Stimulated activated CD4-positive, alpha-beta T cell treated with anti-CD3 and anti-CD28 coated beads, TNF-alpha, amount 100 ng/mL, for 24 hours (primary cell): ENCODE measurements at places on chromosomes 16 and 17.
A peak's percentile ranks its signal among the peaks of the same experiment; 100 is the strongest.

DNA sequence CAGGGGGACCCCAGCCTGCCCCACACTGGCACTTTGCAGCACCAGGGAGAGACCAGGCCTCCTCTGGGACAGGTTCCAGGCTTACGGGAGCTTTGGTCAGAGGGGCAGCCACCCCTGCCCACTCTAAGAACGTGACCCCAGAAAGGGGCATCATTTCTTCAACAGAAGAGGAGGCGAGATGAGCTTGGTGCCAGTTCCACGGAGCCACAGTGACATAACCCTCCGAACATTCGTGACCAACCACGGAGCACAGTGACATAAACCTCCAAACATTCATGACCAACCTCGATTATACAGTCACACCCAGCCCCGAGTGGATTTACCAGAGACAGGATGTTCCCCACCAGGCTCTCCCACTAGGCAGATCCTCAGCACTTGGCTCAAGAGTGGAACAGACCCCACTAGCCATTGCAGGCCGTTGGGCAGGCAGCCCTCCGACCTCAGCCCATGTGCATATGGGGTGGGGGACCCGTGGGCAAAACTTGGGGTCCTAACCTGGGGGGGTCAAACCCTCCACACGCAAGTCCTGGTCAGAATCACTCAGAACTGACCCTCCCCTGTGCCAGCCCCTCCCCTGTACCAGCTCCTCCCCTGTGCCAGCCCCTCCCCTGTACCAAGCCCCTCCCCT lies 112.9 kb downstream of the METRNL start:
- DNase-seq: no peak

DNA sequence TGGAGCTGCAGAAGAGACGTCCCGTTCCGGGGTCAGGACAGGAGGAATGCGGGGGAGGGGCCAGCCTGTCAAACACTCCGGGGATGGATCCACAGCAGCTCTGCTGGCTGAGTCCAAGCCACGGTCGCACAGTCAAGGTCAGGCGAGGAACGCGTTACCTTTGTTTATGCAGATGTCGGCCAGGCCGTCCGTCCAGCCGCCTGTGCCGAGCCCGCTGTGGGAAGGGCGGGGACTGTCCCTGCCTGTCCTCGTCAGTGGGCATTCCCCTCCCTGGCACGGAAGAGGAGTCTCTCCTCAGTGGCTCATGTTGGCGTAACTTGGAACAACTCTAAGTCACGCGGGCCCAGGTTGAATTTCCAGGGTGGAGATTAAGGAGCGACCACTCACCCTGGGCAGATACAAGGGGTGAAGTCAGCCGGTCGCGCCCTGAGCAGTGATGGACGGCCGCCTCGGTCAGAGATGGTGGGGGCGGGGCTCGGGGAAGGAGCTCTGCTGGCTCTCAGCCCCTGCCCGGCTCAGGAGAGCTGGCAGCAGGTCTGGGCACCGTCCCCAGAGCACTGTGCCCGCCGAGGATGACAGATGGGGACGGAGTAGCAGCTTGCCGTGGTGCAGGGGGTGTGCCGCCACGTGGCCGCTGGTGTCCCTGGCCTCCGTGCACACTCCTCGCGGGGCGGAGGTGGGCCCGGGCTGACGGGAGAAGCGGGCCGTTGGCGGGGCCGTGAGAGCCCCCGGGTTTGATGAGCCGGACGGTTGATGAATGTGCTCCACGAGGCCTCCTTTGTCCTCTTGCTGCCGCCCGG lies 7.3 kb downstream of the CACNA1H start:
- no peak for DNase-seq

DNA sequence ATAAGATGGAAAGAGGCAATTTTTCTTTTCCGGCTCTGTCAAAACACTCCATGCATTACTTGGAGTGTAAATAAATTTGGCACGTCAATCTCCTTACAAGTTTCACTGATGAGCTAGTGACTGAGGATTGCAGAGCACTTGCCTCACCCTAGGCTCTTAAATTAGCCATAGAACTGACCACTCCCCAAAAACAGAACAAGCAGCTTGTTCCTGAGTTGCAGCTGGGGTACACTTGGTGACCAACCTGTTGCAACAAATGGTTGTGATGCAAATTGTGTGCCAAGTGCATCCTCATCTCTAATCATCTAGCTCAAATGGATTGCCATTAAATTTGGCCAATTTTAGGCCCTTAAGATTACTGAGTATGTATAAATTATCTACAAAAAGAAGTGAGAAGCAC lies 67.0 kb downstream of the CACNG1 start:
- no peak for DNase-seq

DNA sequence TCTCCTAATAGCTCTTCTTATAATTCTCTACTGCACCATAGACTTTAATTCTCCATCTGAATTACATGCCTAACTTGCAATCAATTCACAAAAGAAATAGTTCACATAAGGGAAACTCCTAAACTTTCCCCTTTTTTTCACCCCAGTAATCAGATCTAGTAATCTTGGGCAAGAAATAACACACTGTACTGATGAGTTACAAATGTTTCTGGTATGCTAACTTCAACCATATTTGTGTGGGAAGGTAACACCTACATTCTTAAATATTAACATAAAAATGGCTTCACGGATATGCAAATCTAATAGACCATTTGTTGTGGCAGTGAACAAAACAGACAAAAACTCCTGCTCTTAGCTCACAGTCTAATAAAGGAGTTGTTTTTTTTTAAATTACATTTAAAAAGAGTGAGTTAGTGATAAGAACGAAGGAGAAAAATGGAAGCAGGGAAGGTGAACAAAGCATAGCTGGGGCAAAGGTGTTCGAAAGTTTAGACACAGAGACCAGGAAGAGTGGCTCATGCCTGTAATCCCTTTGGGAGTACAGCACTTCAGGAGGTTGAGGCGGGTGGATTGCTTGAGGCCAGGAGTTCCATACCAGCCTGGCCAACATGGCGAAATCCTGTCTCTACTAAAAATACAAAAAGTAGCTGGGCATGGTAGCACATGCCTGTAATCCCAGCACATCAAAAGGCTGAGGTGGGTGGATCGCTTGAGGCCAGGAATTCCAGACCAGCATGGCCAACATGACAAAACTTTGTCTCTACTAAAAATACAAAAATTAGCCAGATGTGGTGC lies 34.8 kb downstream of the CMTM3 start:
- DNase-seq: no peak

DNA sequence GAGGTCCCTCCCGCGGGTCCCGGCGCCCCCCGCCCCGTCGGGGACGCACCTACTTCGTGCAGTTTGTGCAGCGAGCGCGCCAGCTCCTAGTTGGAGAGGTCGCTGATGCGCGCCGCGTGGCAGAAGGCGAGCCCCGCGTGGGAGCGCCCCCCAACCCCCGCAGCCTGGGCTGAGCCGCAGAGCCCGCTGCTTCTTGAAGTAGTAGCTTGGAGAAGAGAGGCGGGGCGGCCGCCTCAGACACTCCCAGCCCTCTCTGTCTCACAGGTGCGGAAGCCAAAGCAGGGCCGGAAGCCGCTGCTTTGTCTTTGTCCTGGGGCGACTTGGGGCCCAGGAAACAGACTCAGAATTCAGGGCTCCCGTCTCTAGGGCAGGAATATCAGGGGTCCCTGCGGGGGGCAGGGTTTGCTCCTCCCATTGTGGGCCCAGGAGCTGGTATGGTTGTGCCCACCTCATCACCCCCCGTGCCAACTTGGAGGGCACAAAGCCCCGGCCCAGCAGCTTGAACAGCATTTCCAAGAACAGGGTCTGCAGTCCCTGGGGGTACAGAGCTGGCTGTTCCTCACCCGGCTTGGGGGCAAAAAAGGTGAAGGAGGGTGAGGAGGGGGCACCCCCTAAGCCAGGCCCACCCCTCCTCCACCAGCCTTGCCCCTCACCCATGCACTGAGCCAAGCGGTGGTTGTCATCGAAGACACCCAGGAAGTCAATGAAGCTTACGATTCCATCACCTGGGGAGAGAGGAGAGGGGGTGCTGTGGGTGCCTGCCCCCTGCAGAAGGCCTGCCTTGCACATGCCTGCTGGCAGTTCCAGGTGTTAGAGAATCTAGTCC lies 13.5 kb downstream of the SPATA32 start:
- DNase-seq: peak; percentile 42

GRCh38 chr17:704111-704864 lies 10.4 kb downstream of the VPS53 start:
- DNase-seq: no peak

DNA sequence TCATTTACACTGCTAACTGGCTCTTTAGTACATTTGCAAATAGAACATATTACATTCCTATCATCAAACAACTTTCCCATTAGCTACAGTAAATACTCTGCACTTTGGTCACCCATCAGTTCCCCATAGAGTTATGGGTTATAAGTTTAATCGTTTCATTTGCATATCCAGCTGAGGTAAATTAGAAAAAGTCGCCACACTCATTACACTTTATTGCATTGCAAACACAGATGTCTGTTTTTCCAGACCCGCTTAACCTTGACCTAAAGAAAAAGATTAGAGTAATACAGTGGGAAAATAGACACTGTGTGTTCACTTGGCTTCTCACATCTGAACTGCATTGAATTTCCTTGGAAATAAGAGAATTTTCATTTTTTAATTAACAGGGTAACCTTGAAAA lies 213.1 kb upstream of the PSMD7 start:
- DNase-seq: no peak

- no peak for DNase-seq
These were observed 14.7 kb downstream of the PRSS27 start for GRCh38 chr16:2705351-2705750.

GRCh38 chr17:42475121-42475520 lies 16.4 kb downstream of the ATP6V0A1 start:
- no peak for DNase-seq

- DNase-seq: no peak
These were observed 12.2 kb downstream of the SOX8 start for GRCh38 chr16:993731-994130.

GRCh38 chr17:4499431-4500190 lies 930 bp downstream of the SPNS2 start:
- DNase-seq: no peak

GRCh38 chr16:1458977-1459341 lies 14.6 kb upstream of the CCDC154 start:
- DNase-seq: no peak

- DNase-seq: no peak
These were observed 1.8 kb upstream of the CLUAP1 start for GRCh38 chr16:3498988-3499387.

GRCh38 chr16:86426063-86426642 lies 84.2 kb upstream of the FOXF1 start:
- DNase-seq: no peak

GRCh38 chr17:11388054-11388453 lies 147.0 kb downstream of the SHISA6 start:
- no peak for DNase-seq

- no peak for DNase-seq
These were observed 11.2 kb upstream of the ANKRD40CL start for GRCh38 chr17:50778471-50778870.

- no peak for DNase-seq
These were observed 171.4 kb upstream of the DYNLRB2 start for GRCh38 chr16:80369138-80369958.

- no peak for DNase-seq
These were observed 144.8 kb downstream of the SHISA9 start for GRCh38 chr16:13046061-13046821.

DNA sequence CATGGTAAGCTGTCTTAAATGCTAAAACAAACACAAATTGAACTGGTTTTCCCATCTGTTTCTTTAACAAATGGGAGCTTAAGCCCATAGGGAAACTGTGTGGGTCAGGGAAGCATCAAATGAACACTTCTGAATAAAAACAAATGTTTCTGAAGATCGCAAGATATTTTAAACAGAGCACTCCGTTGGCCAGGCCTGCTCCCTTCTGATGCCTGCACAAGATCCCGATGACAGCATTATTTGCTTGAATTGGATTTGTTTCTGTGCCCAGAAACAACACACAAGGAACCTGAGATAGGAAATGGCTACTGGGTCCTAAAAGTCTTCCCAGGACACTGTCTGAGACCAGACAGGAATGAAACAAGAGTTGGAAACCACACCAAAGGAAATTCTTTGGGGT lies 425.8 kb upstream of the ZFHX3 start:
- DNase-seq: no peak

- DNase-seq: no peak
These were observed 1.7 kb downstream of the MTHFSD start for GRCh38 chr16:86553356-86553755.

- DNase-seq: no peak
These were observed 13.9 kb downstream of the CD300A start for GRCh38 chr17:74480290-74480689.

- DNase-seq: no peak
These were observed 15.7 kb upstream of the XYLT2 start for GRCh38 chr17:50330151-50330775.

DNA sequence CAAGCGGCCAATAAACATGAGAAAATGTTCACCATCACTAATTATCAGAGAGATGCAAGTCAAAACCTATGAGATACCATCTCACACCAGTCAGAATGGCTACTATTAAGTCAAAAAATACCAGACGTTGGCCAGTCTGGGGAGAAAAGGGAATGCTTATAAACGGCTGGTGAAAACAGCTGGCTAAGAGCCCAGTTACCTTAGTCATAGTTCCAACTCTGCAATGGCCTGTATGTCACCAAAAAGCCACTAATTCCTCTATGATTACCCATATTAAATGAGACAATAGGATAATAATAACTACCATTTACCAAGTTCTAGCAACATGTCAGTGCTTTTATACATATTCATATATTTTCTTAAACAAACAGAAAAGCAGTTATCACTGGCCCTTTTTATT lies 42.9 kb upstream of the CDRT4 start:
- no peak for DNase-seq

DNA sequence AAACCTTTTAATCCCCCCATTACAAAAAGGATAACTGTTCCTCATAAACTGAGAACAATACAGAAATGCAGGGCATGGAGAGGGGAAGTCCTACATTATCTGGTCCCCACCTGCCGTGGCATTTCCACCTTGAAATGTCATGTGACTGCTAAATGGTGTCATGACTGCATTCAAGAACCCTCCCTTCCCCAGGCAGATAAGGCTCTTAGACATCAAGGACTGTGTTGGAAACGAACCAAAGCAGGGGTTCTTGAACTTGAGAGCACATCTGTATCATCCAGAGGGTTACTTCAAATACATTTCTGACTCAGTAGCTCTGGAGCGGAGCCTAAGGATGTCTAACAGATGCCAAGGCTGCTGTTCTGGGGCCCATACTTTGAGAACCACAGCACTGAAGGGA lies 18.4 kb downstream of the CMTM3 start:
- DNase-seq: no peak

- DNase-seq: no peak
These were observed 77.6 kb downstream of the CLEC16A start for GRCh38 chr16:11022002-11022401.

DNA sequence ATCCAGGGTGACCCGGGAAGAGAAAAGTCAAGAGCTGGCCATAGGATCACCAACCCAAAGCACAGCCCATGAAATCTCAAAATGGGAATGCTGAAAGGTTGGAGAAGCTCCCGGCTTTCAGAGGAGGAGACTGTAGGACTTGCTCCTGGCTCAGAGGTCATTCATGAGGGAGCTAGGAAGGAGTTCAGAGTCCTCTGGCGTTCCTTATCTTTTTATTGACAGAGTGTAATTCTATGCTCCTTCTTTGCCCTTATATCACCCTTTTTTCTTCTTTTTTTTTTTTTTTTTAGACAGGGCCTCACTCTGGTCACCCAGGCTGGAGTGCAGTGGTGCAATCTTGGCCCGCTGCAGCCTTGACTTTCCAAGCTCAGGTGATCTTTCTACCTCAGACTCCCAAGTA lies 27.3 kb upstream of the CNOT1 start:
- DNase-seq: no peak

- DNase-seq: no peak
These were observed 1.9 kb downstream of the DUS1L start for GRCh38 chr17:82063424-82064415.
